Thymus (tissue), 14 donors: ENCODE measurements at places on chromosomes 13 and 19.

DNA sequence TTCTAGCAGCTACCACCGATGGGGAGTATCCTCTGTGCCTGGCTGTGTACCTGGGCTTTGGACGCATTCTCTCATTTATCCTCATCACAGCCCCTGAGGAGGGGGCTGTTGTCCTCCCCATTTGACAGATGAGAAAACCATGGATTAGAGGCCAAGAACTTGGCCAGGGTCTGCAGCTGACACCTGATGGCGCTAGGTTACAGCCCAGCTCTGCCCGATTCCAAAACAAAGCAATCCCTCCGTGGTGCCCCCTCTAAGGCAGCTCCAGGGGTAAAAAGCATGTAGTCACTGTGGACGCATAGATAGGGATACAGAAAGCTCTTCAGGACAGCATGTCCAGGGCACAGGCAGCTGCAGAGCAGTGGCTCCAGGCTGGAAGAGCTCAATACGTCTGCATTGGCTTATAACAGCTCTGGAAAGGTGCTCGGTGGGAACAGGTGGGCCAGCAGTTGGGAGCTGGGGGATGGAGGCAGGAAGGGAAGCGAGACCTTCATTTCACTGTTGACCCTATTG is 35.4 kb upstream of the UQCRFS1 start:
- no peak for DNase-seq

DNA sequence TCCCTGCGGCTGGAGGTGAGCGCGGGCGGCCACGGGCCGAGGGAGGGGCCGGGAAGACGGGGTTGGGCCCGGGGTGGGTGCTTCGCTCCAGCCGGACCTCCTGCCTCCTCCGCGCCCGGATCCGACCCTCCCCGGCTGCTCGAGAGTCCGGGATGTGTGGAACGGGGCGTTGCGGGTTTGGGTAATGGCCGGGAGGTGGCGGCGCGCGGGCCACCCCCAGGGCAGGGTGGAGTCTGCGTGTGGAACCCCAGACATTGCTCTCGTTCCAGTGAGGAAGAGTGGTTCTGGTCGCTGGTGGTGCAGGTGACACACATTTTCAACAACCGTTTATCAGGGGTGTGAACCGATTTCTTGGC is 38.8 kb downstream of the ARHGEF7 start:
- DNase-seq, result no peak

DNA sequence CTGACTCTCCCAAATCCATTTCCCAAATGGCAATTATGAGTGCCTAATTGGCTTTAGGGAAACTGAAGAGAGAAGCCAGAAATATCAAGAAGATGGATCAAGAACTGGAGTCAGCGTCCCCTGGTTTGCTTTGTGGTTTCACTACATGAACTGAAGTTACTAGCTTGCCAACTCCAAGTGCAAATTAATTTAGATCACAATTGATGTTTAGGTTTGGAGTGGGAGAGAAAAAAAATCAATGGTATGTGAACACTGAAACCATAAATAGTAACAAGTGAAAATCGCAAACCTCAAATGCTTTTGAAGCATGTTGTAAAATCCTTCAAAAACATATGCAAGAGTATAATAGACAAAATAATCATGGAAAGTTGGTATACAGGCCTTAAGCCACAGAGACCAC is 1528.6 kb upstream of the SLC10A2 start:
- DNase-seq, result no peak

GRCh38 chr13:32751340-32751739 is 165.1 kb downstream of the PDS5B start:
- DNase-seq, result no peak

DNA sequence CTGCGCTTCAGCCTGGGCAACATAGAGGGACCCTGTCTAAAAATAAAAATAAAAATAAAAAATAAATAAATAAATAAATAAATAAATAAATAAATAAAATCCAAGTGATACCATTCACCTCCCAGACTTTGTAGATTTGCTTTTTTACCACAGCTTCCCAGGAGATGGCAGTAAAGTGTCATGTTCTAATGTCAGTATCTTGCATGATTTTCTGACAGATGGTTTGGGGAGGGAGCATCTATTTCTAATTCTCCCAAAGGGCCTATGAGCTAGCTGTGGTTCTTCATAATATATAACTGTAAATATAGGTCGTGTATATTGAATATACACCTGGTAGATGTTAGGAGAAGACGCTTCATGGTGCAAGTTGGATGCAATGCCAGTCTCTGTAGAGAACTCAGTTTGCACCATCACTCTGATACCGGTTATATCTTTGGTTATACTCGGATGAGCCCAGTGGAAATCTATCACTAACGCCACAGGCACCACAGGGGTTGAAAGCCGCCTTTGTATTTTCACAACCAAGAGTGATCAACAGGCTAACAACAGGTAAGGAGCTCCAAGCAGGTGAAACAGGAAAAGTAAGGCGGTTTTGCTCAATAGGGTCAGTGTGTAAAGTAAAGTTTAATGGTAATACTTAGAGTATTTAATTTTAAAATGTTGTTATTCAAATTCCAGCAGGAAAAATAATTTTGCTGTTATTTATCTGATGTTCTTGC is 13.9 kb downstream of the APLP1 start:
- DNase-seq, result peak; percentile 89

DNA sequence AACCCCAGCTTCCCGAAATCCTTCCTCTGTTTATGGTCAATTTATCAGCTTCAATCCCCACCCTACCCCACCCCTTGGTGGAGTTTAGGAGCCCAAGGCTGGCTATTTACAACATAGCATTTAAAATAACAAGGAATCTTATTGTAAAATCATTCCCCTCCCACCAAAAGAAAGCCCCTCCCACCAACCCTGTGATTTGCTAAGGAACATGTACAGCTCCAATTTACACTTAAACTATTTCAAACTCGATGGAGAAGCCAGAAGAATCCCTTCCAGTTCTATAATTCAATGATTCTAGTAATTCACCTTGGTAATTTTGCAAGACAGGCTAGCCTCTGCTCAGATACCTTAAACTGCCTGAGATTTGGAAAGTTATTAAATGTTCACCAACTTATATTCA is 3.0 kb downstream of the LATS2 start:
- DNase-seq, result no peak

- no peak for DNase-seq
Observed at GRCh38 chr13:49679246-49679645, 12.0 kb downstream of the EBPL start.

GRCh38 chr13:42625611-42626010 is 51.7 kb downstream of the TNFSF11 start:
- no peak for DNase-seq

- DNase-seq, result no peak
Observed at GRCh38 chr13:60410299-60410698, 13.3 kb downstream of the TDRD3 start.

GRCh38 chr19:8142513-8142900 is 6.9 kb downstream of the FBN3 start:
- DNase-seq, result no peak

DNA sequence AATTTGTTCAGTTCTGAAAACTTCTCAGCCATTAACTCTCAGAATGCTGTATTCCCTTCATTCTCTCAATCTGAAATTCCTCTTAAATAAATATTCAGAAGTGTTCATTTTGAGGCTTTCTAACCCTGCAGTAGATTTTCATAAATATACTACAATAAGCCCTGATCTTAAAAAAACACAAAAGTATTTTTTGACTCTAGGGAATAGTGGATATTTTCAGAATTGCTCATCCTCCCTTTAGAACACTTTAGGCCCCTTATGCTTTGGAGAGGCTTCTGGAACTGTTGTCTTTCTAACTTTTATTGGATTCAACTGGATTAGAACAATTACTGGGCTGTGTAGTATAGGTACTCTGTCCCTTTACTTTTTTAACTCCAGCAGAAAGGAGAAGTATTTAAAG is 1662.6 kb upstream of the MIR17HG start:
- DNase-seq, result no peak

DNA sequence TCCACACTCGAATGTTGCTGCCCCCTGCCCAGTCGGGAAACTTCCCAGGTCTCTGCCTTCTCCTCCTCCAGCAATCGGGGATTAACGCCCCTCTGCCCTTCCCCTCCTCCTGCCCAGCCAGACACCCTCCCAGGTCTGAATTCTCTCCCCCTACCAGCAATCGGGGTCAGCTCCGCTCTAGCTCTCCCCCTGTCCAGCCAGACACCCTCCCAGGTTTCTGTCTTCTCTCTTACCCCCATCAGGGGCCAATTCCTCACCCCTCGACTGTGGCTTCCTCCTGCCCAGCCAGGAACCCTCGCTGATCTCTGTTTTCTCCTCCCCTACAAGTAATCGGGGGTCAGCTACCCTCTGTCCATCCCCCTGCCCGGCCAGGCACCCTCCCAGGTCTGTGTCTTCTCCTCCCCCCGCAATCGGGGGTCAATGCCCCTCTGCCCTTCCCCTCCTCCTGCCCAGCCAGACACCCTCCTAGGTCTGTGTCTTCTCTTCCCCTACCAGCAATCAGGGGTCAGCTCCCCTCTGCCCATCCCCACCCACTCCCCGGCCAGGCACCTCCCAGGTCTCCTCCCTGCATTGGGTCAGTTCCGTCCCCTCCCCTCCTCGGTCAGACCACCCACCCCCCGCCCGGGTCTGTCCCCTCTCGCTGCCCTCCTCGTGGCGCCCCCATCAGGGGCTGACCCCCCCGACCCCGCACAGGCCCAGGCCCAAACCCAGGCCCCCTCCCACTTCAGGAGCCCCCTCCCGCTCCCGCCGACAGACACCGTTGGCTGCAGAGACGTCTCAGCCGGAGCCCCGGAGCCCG is 668 bp downstream of the ZFR2 start:
- DNase-seq, result no peak

- DNase-seq, result no peak
Observed at GRCh38 chr13:21243045-21243897, 66.8 kb downstream of the MRPL57 start.

DNA sequence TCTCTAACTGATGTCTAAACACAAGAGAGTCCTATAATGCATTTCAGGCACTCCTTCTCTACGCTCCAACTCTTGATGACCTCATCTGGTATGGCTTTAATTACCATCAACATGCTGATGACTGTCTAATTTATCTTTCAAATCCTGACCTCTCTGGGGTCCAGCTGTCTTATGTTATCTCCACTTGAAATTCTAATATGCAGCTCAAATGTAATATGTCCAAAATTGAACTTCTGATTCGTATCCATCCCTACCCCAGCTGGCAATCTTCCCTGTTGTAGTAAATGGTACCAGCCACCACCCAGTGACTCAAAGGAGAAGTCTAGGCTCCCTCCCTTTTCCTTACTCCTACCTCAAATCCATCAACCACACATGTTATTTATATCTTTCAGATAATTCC is 288.0 kb upstream of the SLC10A2 start:
- no peak for DNase-seq

GRCh38 chr13:32075170-32075851 is 43.7 kb downstream of the FRY start:
- DNase-seq, result no peak

- DNase-seq, result no peak
Observed at GRCh38 chr13:94333131-94333820, 146.2 kb downstream of the DCT start.

DNA sequence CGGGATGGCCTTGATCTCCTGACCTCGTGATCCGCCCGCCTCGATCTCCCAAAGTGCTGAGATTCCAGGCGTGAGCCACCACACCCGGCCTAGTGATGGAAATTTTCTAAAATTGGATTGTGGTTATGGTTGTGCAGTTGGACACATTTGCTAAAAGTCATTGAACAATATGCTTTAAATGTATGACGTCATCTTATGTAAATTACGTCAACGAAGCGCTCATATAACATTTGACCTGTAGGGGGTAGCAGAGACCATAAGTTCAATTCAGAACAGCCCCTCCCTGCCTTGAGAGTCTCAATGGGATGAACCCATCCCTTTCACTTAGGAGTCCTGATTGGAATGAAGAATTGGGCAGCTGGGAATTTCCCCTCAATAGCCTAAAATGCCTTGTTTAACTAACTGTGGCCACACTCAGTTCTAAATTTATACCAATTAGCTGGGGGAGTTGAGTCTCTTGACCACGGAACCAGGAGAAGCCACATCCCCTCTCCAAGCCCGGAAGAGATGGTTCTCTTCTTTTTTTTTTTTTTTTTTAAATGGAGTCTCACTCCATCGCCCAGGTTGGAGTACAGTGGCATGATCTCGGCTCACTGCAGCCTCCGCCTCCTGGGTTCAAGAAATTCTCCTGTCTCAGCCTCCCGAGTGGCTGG is 15.2 kb upstream of the TLE6 start:
- DNase-seq, result peak; percentile 74

DNA sequence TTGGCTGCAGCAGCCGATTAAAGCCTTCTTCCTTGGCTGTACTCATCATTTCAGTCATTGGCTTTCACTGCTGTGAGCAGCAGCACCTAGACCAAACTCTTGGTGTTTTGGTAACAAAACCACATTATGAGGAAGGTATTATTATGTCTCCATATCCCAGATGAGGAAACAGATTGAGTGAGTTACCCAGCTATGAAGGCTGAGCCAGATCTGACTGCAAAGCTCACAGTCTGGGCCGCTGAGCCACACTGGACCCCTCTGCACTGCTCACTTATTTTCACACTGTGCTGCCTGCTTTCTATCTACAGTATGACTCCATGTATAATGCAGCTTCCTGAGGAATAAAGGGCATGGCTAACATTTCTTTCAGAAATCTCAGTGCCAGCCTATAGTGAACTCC is 24.5 kb downstream of the CRYL1 start:
- no peak for DNase-seq

- DNase-seq, result no peak
Observed at GRCh38 chr13:28373810-28374209, 121.1 kb downstream of the FLT1 start.

- DNase-seq, result no peak
Observed at GRCh38 chr13:113437408-113438010, 15.8 kb downstream of the ADPRHL1 start.

DNA sequence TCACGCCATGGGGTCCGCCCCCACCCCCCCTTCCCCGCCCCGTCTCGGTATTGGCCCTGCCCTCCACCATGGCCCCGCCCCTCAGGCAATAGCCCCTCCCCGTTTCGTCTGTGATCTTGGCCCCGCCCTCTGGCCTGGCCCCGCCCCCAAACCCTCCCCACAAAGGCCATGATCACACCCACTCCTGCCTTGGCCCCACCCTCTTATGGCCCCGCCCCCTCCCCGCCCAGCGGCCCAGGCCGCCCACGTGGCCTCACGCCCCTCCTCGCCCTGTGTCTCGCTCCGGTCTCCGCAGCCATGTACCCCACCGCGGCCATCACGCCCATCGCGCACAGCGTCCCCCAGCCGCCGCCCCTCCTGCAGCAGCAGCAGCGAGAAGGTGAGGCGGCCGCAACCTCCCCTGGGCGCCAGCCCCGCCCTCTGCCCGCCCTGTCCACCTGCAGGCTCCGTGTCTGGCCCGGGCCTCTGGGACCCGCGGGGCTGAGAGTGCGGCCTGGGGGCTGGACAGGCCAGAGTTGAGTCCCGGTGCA is 61.3 kb downstream of the CELF5 start:
- DNase-seq, result no peak

DNA sequence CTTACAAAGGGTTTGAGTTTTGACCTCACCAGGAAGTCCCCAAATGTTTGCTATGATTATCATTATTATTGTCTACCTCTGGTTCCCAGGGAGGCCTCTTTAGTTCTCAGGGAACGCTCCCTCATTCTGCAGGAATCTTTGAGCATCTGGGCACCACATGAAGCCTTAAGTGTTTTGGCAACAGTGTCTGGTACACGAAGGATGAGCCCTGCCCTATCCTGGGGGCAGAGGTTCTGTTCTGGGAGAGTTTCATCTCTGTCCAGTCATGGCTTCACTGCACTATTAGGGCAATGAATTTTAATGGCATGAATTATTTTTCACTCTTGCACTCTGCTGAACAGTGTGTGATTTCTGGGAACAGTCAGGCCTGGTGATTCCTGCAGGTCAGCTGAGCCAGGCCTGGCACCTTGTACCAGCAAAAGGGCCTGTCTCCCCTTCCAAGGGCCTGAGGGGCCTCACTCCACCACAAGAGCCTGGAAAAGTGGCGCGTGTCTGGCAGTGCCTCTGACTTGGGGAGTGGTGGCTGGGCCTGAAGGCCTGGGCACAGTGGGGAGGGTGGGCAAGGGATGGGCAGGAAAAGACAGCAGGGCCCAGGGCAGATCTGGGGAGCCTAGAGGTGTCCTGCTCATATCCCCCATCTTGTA is 4.6 kb downstream of the FAM187B start:
- DNase-seq, result no peak
